ENCODE measurements at places on chromosomes 7 and 10. TPM values are rescaled to one million over a fixed set of nuclear protein-coding genes. Genes with fewer than 3 reads are reported as not detected.

DNA sequence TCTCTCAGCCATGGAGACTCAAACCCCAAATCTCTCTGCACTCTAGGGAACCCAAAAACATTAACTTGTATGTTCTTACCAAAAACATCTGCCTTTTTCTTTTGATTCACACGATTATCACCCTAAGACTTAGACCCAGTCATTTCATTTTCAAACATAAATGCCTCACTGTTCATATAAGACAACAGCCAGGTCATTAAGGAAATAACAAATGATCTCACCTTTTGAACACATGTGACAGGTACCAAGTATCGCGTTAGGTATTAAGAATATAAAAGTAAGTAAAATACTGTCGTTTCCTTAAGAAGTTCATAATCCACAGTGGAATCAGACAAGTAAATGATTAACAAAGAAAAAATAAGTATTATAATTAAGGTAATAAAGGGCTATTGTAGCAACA lies 8.8 kb downstream of the TM9SF3 start:
- H3K36me3 ChIP-seq: no peaks in the 10 kb centered on the region
- H3K27me3 ChIP-seq: no peaks in the 10 kb centered on the region
- no peak for DNase-seq

ADCYAP1R1 gene
- total RNA-seq: under 0.01 TPM

DNA sequence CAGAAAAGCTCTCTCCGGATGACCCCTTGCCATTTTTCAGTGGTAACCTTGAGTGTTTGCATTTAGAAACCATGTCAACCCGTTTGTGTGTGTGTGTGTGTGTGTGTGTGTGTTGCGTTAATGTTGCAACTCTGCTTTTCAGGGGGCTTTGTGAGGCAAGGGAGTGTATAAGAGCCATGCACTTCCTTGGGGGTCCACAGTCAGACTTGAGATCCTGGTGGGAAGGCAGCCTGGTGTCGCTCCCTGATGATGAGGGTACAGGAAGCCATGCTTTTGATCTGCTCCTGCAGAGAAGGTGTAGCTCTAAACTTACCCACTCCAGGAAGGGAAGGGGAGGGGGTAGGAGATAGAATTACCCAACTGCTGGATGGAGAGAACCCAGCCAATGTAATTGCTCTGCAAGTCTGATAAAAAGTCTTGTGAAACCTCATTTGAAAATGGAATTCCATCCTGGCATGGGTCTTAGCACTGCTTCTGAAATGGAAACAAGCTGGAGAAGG lies 10.7 kb downstream of the GRK5 start:
- H3K27me3 ChIP-seq: no peaks in the 10 kb centered on the region
- H3K27ac ChIP-seq: peak overlapping the region; percentile 52
- no peak overlapping the region for H3K4me3 ChIP-seq

SYT15 gene
- 11.6 TPM for total RNA-seq

DNA sequence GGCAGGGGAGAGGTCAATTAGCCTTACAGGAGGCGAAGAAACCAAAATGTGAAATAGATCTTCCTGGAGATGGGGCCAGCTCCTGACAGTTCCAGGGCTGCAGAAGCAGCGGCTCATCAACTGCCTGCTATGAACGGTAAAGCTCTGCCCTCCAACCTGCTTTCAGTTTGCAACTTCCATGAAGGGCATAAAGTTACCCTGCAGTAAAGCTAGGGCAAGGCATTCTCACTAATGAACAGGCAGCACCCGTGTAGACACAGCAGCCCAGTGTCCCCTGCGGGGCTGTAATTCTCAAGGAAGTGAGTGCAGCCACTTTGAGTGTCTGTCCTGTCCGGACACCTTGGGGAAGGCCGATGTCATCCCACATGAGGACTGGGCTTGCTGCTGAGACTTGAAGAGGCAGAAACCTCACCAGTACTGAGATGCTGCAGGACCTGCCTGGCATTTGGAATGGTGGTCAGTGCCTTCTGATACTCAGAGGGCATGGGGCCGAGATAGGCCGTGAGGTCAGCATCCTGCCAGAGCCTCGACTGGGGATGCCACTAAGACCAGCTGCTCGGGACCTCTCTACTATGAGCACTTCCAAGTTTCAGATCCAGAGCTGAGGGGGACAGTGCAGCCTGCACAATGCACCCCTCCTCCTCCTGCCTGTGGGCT lies 26.1 kb upstream of the C10orf53 start:
- no peaks in the 10 kb centered on the region for H3K27me3 ChIP-seq
- no peaks in the 10 kb centered on the region for H3K36me3 ChIP-seq
- no peak overlapping the region for H3K4me3 ChIP-seq
- DNase-seq: no peak
- no peaks in the 10 kb centered on the region for H3K4me1 ChIP-seq

DNA sequence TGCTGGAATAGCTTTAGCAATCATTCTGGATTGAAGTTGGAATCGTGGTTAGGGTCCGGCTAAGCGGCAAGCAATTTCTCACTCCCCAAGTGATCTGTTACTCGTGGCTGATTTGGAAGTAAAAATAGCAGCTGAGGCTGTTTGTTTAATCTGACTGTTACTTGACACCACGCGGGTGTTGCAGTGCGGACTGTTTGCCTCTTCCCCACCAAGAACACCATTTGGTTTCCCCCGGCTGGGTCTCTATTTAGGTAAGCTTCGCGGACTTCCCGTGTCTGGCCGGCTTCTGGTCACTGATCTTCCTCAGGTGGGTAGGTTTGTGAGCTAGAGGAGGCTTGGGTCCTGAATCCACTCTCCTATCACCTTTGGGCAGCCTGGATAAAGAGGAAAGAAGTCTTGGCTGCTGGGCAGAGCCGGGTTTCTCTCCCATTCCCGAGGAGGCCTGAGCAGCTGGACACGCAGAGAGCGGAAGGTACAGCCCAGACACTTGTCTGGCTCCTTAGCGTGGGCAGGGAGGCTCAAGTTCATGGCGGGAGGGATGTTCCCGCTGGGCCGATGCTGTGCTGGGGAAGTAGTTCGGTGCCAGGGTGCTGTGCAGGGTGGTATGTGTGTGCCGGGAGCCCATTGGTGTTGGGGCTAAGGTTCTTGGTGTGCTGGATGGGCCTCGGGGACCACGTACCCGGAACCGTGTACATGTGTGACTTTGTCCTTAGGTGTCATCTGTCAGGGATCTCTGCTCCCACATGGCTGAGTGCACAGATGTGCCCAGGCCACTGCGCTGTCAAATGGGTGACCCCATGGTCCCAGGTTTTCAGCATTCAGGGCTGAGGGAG lies at the start of gene C10orf71:
Gene C10orf71 (plus strand): TSS at position 188 of the 833 bp plus-strand sequence. CDS start 23,376 bp downstream, outside the sequence.
- H3K4me1 ChIP-seq: peaks cover 5% of the 10 kb centered on the region
- no peak for DNase-seq
- H3K27me3 ChIP-seq: no peaks in the 10 kb centered on the region
- no peak within 1 kb of the TSS for H3K27ac ChIP-seq
- no peaks in the 10 kb centered on the region for H3K36me3 ChIP-seq
- no peak within 1 kb of the TSS for H3K4me3 ChIP-seq

ADCY1 gene
- 4.1 TPM for total RNA-seq

MPP7 gene
- 45.1 TPM for total RNA-seq

- H3K4me1 ChIP-seq: no peaks in the 10 kb centered on the region
- no peaks in the 10 kb centered on the region for H3K27me3 ChIP-seq
- no peak overlapping the region for H3K27ac ChIP-seq
- no peak overlapping the region for H3K4me3 ChIP-seq
These were observed 728.7 kb upstream of the GHITM start for GRCh38 chr10:83410570-83410969.

GRCh38 chr10:100969187-100970075 lies at the start of gene SEMA4G:
Gene SEMA4G, plus strand, starts transcription at chr10:100969504. Its CDS starts 3,409 bp downstream, at chr10:100972913.
- peaks cover 24% of the 10 kb centered on the region for H3K4me1 ChIP-seq
- H3K36me3 ChIP-seq: peaks cover 8% of the 10 kb centered on the region
- peak within 1 kb of the TSS; percentile 59 for H3K4me3 ChIP-seq
- DNase-seq: peak; percentile 91
- no peaks in the 10 kb centered on the region for H3K27me3 ChIP-seq

INSYN2A gene
- 1.1 TPM for total RNA-seq

All from upper lobe of left lung (tissue), 6 donors.